ENCODE measurements at places on chromosomes 11 and 22.
A peak's percentile ranks its signal among the peaks of the same experiment; 100 is the strongest.

GRCh38 chr11:64492561-64492960 lies 98.5 kb upstream of the SLC22A12 start:
- DNase-seq = no peak

DNA sequence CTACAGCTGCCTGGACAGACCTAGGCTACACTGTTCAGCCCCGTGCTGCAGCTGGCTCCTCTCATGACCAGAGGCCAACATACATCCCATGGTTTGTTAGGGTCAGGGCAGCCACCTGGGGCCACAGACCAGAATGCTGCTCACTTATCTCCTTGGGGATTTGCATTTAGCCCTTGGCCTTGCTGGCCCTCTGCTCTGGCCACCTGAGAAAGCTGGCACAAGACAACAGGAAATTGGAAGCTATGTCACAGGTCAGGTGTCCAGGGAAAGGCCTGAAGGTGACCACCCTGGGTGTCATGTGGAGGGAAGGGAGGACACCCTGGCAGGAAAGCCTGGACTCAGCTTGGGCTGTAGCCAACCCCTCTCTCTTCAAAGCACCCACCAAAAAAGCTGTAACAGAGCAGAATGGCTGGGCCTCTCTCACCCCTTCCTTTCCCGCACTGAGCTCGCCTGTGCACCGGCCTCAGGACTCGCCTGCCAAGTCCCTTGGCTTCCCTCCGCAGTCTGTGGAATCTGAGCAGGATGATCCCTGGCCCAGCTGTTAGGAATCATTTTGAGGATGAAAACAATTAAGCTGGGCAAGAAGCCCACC lies 86.3 kb downstream of the SNX19 start:
- DNase-seq = no peak

DNA sequence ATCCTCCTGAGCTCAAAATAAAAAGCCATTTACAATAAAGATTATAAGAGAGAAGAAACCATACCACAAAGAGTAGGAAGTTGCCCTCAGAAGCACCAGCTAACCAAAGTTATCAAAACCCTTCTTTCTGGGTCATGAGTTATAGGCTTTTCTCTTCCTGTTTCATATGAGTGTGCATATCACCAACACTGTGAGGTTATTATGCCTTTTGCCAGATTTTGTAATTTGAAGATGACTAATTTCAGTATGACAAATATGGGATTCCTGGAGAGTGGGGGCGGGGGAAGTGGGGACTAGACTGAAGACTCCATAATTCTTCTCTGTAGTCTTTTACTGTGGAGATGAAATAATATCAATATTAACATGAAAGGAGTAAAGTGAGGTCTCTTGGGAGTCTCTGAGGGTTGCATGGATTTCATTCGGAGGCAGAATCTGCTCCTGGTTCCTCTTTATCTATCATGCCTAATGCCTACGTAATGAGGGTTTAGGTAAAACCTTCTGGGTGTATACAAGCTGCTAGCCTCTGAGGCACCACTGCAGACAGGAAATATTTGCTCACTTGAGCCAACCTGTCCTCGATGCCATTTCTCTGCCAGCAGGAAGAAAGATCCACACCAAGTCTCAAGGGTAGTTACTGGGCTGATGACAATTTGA lies 2.1 kb downstream of the LPXN start:
- no peak for DNase-seq

GRCh38 chr11:82901922-82902485 lies 468 bp downstream of the DDIAS start:
- DNase-seq = no peak

GRCh38 chr11:131668500-131669400 lies 298.3 kb downstream of the NTM start:
- no peak for DNase-seq

GRCh38 chr11:111308140-111308539 lies 9.8 kb downstream of the POU2AF3 start:
- peak; percentile 31 for DNase-seq

- no peak for DNase-seq
Observed at GRCh38 chr11:65398362-65398910, 12.0 kb downstream of the FRMD8 start.

Data from NCI-H187 (cell line).